ENCODE measurements at places on chromosomes 2 and 18. TPM values are rescaled to one million over a fixed set of nuclear protein-coding genes. Genes with fewer than 3 reads are reported as not detected.

DNAH6 gene
- total RNA-seq = 0.10 TPM

MPP4 gene
- total RNA-seq = 0.83 TPM

PROKR1 gene
- total RNA-seq = not detected

CAPN14 gene
- total RNA-seq = 0.24 TPM

SMAD2 gene
- total RNA-seq = 145 TPM

GPR155 gene
- 5.2 TPM for total RNA-seq

GRCh38 chr2:45332567-45332966, 278.5 kb downstream of the SRBD1 start:
- H3K4me1 ChIP-seq = peaks cover 16% of the 10 kb centered on the region
- no peak for DNase-seq
- no peaks in the 10 kb centered on the region for H3K36me3 ChIP-seq
- H3K4me3 ChIP-seq = no peak overlapping the region

GRCh38 chr2:10867692-10868420, 43.9 kb upstream of the KCNF1 start:
- H3K27ac ChIP-seq = no peak overlapping the region
- H3K27me3 ChIP-seq = peaks cover 17% of the 10 kb centered on the region
- H3K4me3 ChIP-seq = no peak overlapping the region
- H3K36me3 ChIP-seq = no peaks in the 10 kb centered on the region

GRCh38 chr2:37189452-37190153, 1.1 kb upstream of the SULT6B1 start:
- H3K4me1 ChIP-seq = peaks cover 10% of the 10 kb centered on the region
- peak overlapping the region; percentile 78 for H3K27ac ChIP-seq
- peaks cover 9% of the 10 kb centered on the region for H3K27me3 ChIP-seq
- no peak for DNase-seq

DNA sequence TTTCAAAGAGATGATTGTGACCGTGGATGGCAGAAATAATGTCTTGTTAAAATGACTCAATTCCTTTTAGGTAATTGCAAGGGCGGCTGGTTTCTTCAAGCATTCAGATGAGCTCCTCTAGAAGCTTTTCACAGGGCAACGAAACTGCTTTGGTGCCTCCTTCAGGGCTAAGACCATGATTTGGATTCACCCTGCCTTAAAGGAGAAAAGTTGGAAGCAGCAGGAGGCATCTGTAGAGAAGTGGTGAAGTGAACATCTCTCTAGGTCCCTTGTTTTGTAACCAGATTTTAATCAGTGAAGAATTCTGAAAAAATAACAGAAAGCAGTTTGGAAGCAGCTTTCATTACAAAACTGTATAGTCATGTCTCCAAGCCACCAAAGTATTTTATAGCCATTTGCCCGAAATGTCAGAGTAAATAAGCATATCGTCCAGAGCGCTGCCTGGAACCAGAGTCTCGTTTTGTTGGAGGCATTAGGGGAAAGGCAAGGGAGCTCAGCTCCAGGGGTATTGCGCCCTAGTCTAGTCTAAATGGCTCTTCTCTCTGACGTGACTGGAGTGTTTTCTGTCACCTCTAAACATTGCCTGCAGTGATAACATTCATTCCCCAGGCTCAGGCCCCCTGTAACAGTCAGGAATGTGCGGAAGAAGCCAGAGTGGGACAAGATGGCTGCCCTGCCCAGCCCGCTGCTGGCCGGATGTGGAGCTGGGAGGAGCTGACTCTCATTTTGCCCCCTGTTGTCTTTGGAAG, 57.8 kb upstream of the ITGB6 start:
- peaks cover 52% of the 10 kb centered on the region for H3K4me1 ChIP-seq
- H3K27me3 ChIP-seq = no peaks in the 10 kb centered on the region
- no peak overlapping the region for H3K4me3 ChIP-seq
- peak overlapping the region; percentile 54 for H3K27ac ChIP-seq
- H3K36me3 ChIP-seq = no peaks in the 10 kb centered on the region

- H3K27me3 ChIP-seq = no peaks in the 10 kb centered on the region
- H3K4me3 ChIP-seq = no peak overlapping the region
- no peak overlapping the region for H3K27ac ChIP-seq
- peaks cover 7% of the 10 kb centered on the region for H3K4me1 ChIP-seq
- no peak for DNase-seq
These were observed 132.4 kb downstream of the ZAP70 start for GRCh38 chr2:97845818-97846217.

DNA sequence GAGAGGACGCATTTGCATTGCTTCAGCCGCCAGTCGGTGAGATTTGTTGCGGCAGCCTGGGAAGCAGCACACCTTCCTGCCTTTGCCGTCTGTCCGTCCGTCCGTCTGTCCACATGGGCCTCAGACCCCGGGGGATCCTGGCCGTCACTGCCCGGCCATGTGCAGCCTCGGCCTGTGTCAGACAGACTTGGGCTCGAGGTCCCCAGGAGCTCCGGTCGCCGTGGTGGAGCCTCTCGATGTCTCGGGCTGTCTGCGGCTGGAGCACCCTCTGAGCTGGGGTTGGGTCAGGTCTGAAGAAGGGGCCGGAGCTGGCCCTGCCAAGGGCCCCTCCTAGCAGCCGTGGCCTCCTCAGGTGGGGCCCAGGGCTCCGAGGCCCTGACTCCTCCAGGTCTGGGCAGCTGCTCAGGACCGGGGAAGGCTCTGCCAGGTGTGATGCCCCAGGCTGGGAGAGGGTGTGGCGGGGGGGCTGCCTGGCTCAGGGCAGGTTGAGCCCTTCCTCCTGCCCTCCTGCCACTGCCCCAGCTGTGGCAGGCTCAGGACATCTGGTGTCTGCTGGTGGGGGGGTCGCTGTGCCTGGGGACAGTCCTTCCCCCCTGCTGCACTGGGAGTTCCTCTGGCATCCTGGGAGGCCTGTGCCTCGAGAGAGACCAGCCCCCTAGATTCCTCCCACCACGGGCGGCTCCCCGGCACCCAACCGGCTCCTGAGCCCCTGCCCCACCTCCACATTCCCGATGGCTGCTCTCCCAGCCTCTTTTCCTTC, 11.8 kb downstream of the NEU4 start:
- no peak overlapping the region for H3K4me3 ChIP-seq
- no peaks in the 10 kb centered on the region for H3K4me1 ChIP-seq
- no peak overlapping the region for H3K27ac ChIP-seq
- H3K36me3 ChIP-seq = no peaks in the 10 kb centered on the region
- H3K27me3 ChIP-seq = no peaks in the 10 kb centered on the region

- DNase-seq = no peak
- no peak overlapping the region for H3K27ac ChIP-seq
- peaks cover 65% of the 10 kb centered on the region for H3K36me3 ChIP-seq
- H3K27me3 ChIP-seq = no peaks in the 10 kb centered on the region
- H3K4me3 ChIP-seq = no peak overlapping the region
- H3K4me1 ChIP-seq = peaks cover 2% of the 10 kb centered on the region
These were observed 27.2 kb upstream of the FBLN7 start for GRCh38 chr2:112110966-112111365.

DNA sequence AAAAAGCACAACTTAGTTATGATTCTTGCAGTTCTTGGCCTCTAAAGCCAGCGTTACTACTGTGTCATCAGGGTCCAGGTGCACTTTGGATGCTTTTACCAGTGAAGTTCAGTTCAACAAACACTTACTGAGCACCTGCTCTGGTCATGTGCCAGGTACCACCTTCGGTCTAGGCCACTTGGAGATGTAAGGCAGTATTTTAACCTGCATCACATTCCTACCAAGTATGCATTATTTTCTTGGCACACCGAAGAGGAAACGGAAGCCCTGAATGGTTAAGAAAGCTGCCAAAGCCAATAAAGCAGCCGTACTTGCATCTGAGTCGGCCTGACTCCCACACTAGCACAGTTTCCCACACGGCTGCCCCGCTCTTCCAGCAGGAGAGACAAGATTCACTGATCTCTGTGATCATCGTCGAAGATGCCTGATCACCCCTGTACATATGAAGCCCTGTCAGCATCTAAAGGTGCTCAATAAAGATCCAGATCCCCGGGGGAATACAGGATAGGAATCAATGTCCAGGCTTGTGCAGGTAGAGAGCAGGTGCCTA, 427.1 kb downstream of the EIPR1 start:
- H3K36me3 ChIP-seq = no peaks in the 10 kb centered on the region
- no peaks in the 10 kb centered on the region for H3K27me3 ChIP-seq
- no peak overlapping the region for H3K27ac ChIP-seq
- H3K4me1 ChIP-seq = no peaks in the 10 kb centered on the region
- no peak overlapping the region for H3K4me3 ChIP-seq
- no peak for DNase-seq

- H3K4me3 ChIP-seq = no peak overlapping the region
- peak; percentile 75 for DNase-seq
- no peak overlapping the region for H3K27ac ChIP-seq
- no peaks in the 10 kb centered on the region for H3K36me3 ChIP-seq
- H3K4me1 ChIP-seq = peaks cover 5% of the 10 kb centered on the region
These were observed 115.1 kb downstream of the CAPN13 start for GRCh38 chr2:30691948-30692828.

- no peak for DNase-seq
- H3K36me3 ChIP-seq = no peaks in the 10 kb centered on the region
- H3K27me3 ChIP-seq = peaks cover 9% of the 10 kb centered on the region
- H3K4me3 ChIP-seq = no peak overlapping the region
These were observed 16.9 kb upstream of the HNRNPLL start for GRCh38 chr2:38619458-38620164.

GRCh38 chr2:73107211-73107926, 5.4 kb downstream of the RAB11FIP5 start:
- no peaks in the 10 kb centered on the region for H3K36me3 ChIP-seq
- H3K27ac ChIP-seq = peak overlapping the region; percentile 50
- DNase-seq = no peak
- no peak overlapping the region for H3K4me3 ChIP-seq
- no peaks in the 10 kb centered on the region for H3K27me3 ChIP-seq

- H3K27me3 ChIP-seq = no peaks in the 10 kb centered on the region
- no peaks in the 10 kb centered on the region for H3K36me3 ChIP-seq
- H3K4me3 ChIP-seq = no peak overlapping the region
- no peak overlapping the region for H3K27ac ChIP-seq
- no peak for DNase-seq
- peaks cover 16% of the 10 kb centered on the region for H3K4me1 ChIP-seq
These were observed 3.4 kb upstream of the CCDC88A start for GRCh38 chr2:55422876-55423665.

DNA sequence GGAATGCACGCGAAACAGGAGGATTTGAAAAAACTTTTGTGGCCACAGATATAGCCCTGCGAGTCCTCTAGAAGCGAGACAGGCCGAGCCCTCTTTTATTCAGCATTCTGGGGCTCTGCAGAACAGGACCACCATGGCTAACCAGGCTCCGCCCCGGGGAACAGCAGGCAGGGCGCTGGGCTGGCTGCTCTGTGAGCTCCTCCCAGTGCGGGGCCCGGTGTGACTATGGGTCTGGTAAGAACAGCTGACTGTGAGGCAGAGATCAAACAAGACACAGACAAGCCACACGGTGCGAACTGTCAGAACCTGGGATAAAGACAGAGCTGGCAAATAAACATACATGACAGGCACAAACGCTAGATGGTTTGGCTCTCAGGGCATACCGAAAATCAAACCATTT, 15.5 kb downstream of the PXDN start:
- peak overlapping the region; percentile 99 for H3K27ac ChIP-seq
- peaks cover 10% of the 10 kb centered on the region for H3K36me3 ChIP-seq
- H3K4me3 ChIP-seq = no peak overlapping the region
- peak; percentile 85 for DNase-seq
- no peaks in the 10 kb centered on the region for H3K27me3 ChIP-seq
- peaks cover 75% of the 10 kb centered on the region for H3K4me1 ChIP-seq

GRCh38 chr2:37670378-37671008, 949 bp downstream of the CDC42EP3 start:
- no peaks in the 10 kb centered on the region for H3K36me3 ChIP-seq
- H3K4me3 ChIP-seq = peak overlapping the region; percentile 89
- H3K4me1 ChIP-seq = peaks cover 43% of the 10 kb centered on the region

DNA sequence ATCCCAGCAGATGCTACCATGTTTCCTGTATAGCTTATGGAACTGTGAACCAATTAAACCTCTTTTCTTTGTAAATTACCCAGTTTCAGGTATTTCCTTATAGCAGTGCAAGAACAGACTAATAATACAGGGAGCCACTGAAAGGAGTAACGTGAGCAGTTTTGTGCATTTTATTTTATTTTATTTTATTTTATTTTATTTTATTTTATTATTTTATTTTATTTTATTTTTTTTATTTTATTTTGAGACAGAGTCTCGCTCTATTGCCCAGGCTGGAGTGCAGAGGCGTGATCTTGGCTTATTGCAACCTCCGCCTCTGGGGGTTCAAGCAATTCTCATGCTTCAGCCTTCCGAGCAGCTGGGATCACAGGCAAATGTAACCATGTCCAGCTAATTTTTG, 156.3 kb upstream of the MSH6 start:
- H3K4me3 ChIP-seq = no peak overlapping the region
- H3K36me3 ChIP-seq = no peaks in the 10 kb centered on the region
- no peak overlapping the region for H3K27ac ChIP-seq
- H3K4me1 ChIP-seq = peaks cover 6% of the 10 kb centered on the region
- DNase-seq = no peak

DNA sequence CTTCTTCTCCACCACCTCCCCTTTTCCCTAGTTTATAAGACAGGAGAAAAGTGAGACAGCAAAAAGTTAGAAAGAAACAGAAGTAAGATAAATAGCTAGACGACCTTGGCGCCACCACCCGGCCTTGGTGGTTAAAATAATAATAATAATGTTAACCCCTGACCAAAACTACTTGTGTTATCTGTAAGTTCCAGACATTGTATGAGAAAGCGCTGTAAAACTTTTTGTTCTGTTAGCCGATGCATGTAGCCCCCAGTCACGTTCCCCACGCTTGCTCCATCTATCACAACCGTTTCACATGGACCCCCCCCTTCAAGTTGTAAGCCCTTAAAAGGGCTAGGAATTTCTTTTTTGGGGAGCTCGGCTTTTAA, 1.5 kb upstream of the BUB1 start:
- H3K4me1 ChIP-seq = peaks cover 37% of the 10 kb centered on the region
- DNase-seq = no peak
- peak overlapping the region; percentile 98 for H3K27ac ChIP-seq

DNA sequence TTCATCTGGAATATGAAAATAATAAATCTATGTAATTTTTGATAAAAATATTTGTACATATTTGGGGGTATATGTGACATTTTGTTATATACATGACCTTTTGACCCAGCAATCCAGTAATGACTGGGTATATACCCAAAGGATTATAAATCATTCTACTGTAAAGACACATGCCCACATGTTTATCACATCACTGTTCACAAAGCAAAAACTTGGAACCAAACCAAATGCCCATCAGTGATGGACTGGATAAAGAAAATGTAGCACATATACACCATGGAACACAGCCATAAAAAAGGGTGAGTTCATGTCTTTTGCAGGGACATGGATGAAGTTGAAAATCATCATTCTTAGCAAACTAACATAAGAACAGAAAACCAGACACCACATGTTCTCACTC, 472.1 kb upstream of the DDX18 start:
- no peak for DNase-seq
- no peak overlapping the region for H3K27ac ChIP-seq
- H3K4me1 ChIP-seq = no peaks in the 10 kb centered on the region
- no peaks in the 10 kb centered on the region for H3K36me3 ChIP-seq

DNA sequence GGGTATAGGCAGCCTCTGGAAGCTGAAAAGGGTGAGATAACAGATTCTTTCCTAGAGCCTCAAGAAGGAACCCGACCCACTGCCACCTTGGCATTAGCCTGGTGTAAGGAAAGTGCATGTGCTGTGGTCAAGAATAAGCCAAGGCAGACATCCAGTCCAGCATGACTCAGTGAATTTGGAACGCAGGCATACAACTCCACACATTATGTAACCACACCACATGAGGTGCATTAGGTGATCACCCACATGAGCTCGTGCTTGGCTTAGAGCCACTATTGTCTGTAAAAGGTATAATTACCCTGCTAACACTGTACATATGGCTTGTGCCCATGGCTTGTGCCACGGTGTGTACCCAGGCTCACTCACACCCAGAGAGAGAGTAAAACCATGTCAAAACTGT, 583.7 kb upstream of the HNMT start:
- peaks cover 13% of the 10 kb centered on the region for H3K27me3 ChIP-seq
- no peak overlapping the region for H3K27ac ChIP-seq
- no peaks in the 10 kb centered on the region for H3K36me3 ChIP-seq
- no peak overlapping the region for H3K4me3 ChIP-seq
- DNase-seq = no peak

Data from osteocyte (in vitro differentiated cells).